ENCODE measurements at places on chromosomes 12 and 14.

GRCh38 chr12:42960087-42960527 lies 370.6 kb upstream of the PRICKLE1 start:
- no peak for DNase-seq

- DNase-seq: no peak
These were observed 431.9 kb downstream of the BCL11B start for GRCh38 chr14:98840091-98840490.

DNA sequence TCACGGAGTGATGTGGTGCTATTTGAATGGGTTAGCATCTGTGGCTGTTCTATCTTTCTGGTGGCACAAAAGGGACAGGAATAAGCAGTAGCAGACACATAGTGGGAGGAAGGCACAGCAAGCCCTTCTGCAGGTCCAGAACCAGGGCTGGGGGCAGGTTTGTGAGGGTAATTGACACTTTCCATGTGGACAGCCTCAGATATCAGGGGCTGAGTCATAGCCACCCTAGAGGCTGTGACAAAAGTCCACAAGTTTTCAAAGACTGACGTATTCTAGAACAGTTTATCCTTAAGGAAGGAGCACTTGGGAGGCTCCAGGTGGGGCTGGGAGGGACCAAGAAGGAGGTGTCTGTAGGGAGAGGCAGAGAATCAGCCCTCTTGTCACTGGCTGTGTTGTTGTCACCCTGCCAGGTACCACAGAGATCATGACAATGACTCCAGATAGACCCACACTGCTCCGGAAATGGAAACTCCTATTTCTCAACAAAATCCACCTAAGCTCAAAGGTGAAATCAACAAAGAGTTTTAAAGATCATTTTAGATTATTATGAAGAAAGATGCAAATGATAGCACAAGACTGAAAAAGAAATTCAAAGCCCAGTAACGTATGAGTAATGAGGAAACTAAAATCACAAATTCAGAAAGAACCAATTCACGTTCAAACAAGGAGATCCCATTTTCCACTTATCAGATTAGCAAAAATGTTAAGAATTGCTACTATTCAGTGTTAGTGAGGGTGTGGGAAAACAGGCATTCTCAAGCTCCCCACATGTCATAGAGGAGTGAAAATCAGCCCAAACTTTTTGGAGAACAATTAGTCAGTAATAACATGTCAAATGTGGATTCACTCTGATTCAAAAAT lies 48.3 kb downstream of the NFKBIA start:
- DNase-seq: no peak

DNA sequence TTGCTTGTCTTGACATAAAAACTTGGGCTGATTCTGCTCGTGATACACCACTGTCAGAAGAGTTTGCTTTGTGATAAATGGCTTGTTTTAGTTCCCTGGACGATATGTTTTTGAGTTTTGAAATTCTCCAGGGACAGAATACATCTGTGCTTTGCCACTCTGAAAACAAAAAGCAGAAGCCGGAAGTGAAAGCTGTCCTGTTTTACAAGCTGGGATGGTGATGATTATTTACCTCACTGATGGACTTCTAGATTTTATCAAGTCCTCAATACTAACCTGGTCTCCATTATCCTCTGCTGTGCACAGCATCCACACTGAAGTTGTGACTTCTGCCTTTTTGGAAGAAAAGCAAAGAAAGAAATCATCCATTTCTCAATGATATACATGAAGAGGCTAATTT lies 251.6 kb downstream of the TRHDE start:
- DNase-seq: no peak

DNA sequence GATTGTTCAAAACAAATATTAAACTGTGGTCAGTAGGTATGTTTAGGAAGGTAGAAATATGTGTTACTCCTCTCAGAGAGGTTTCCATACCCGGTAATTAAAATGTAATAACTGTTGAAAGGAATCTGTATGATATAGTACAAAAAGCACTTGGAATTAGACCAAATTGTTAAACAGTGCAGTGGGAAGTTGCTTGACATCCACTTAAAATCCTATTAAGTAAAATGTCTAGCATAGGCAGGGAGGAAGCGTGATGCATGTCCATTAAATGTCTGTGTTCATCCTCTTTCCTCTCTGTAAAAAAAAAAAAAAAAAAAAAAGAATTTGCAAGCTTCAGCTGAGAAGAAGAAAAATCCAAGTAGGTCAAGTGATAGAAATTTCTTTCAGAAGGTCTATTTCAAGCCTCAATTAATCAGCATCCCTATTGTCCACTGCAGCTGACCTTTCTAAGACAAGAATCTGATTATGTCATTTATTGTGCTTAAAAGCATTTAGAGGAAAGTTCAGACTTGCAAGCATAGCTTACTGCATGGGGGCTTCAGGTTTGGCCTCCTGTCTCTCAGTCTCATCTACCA lies 265.6 kb upstream of the RGS6 start:
- DNase-seq: no peak

- DNase-seq: no peak
These were observed 15.4 kb downstream of the TRAPPC6B start for GRCh38 chr14:39154594-39155189.

- DNase-seq: no peak
These were observed 420.2 kb downstream of the TRHDE start for GRCh38 chr12:72692338-72692737.

DNA sequence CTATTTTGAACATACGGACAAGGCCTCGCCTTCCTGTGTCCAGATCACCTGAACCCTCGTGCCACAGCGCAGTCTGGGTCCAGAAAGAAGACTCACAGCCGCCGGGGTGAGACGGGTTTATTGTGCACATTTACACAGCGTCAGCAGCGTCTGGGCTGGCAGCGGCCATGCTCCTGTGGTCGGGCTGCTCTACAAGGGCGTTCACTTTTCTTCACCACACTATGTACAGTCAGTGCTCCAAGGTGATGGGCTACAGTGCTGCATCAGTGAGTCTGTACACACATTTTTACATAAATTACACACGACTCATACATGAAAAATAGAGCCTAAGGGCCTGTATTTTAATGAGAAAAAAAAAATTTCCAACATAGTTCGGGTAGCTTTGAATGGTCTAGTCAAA lies 18.0 kb downstream of the ZFYVE21 start:
- no peak for DNase-seq

GRCh38 chr14:101884934-101885576 lies 79.3 kb upstream of the DYNC1H1 start:
- DNase-seq: no peak

DNA sequence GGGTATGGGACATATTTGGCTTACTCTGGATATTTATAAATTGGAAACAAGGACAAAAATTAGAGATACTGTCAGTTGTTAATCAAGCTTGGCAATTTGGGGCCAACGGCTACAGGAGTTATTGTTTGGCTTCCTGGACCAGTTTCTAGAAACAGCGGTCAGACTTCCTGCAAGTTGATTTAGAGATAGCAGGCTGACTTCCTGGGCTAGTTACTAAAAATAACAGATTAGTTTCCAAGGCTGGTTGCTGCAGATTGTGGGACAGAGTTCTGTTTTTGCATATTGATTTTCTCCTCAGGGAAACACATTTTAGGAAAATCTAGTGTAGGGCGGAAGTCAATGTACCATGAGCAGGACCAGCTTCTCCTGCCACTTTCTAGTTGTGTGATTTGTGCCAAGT lies 144.0 kb upstream of the TMPO start:
- DNase-seq: no peak

GRCh38 chr14:89444516-89445125 lies 27.6 kb upstream of the FOXN3 start:
- DNase-seq: no peak

DNA sequence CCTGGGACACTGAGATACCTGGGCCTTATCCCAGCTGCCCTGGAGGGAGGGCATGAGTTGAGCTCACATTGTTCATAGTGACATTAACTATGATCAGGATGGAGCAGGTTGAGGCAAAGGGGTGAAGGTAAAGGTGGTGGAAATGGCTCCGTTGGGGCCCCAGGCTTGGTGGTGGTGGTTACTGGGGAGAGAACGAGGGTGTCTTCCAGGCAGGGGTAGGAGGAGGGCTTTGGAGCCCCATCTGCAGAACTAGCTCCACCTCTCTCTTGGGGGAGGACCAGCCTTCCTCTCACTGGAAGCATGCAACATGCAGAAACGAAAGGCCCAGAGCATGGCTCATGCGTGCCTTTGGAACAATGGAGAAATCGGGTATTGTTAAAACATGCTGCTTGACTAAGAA lies 217.0 kb downstream of the SLC41A2 start:
- DNase-seq: no peak

- no peak for DNase-seq
These were observed 136.5 kb upstream of the DNM1L start for GRCh38 chr12:32542428-32543229.
